Hematopoietic multipotent progenitor cell treated with erythropoietin and hydrocortisone succinate and interleukin-3 and kit ligand, for 17 days (in vitro differentiated cells): ENCODE measurements at places on chromosomes 3 and 15.

- no peak for DNase-seq
These were observed 28.7 kb downstream of the SH3BP5 start for GRCh38 chr3:15303728-15304127.

- DNase-seq, result no peak
These were observed 116.6 kb downstream of the TRIM42 start for GRCh38 chr3:140794507-140794906.

DNA sequence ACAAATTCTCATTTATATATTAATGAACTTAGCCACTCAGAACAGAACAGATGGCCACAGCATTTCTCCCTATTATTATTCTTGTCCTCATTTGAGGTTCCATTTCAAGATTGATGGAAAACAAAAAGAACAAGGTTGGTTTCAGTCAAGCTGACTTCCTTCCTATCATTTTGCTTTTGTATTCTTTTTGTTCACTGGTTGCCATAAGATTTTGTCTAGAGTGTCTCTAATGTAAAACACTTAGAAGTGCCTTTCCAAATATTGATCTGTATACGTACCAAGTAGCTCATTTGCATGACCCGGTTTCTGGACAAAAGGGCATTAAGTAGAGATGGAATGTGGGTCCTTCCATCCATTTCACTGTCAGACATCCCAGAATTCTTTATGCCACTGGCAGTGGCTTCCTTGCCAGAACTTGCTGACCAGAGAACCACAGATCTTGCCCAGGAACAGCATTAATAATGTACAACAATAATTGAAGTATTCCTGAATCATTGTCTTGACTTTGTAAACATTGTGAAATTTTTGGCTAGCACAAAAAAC lies 63.8 kb downstream of the PEX5L start:
- DNase-seq, result no peak

- DNase-seq, result no peak
These were observed 380.3 kb upstream of the ATP10A start for GRCh38 chr15:26243382-26243781.

DNA sequence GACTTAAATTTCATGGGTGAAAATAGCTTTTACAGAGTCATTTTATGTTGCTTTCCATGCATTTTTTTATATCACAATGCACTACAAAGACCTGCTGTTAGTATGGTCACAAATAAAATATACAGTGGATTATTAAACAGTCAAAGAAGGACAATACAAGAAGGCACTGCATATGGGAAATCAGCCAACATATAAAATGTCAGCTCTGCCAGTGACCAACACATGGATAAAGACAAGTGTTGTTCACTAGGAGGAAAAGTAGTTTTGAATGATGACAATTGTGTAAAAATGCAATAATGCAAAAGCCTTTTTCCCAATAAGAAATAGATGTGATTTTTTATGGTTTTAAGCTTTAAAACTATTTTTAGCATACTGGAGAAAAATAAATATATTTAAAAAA lies 425.3 kb upstream of the CBLB start:
- DNase-seq, result no peak

DNA sequence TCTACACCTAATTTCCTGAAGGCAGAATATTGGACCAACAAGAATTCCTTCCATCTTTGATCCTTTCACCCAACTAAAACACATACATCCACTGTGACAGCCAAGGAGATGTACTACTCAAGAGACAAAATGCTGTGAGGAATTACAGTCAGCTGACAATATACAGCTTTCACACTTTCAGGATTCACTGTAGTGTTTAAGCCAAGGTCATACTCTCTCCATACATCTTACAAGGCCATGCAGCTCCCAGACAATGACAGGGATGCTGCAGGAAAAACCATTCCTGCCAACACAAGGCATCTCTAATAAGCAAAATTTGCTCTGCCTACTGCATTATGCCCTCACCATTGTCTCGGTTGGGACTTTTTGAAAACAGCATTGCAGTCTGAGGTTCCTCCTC lies 170.7 kb downstream of the TBC1D5 start:
- no peak for DNase-seq

DNA sequence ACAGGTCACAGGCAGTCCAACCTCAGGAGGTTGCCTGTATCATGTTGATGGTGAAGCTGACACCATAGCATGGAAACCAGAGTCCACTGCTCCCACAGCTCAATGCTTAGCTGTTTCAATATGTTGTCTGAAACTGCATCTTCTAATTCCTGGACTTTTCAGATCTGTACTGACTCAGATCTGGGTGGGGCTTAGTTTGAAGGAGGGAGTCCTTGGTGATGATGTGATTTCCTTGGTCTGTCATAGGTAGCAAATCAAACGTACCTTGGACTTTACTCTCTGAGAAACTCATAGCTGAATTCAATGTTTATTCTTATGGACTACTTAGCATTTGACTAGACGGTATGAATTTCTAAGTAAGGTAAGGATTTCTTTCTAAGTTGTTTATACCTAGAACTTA lies at the start of gene HHLA2:
Gene HHLA2, plus strand, starts transcription at position 310 of the 400 bp plus-strand sequence. CDS start 55,266 bp downstream, outside the sequence.
- DNase-seq, result no peak

DNA sequence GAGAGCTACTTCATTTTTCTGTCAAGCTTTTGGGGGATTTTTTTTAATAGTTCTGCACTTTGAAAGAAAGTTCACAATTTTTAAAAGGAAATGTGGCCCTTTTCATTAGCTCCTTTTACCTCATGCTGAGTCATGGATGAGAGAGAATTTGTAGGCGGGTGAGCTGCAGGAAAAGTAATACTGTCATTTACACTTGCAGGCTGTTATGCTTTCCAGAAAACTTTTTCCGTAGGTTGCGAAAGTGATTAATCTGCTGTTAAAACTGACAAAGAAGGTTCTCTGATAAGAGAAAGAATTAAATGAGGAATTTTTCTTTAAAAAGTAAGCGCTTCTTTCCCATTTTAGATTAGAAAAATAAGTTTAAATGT lies 430.2 kb downstream of the LPP start:
- DNase-seq, result no peak

- no peak for DNase-seq
These were observed 77.8 kb downstream of the NBEAL2 start for GRCh38 chr3:47057212-47057671.

DNA sequence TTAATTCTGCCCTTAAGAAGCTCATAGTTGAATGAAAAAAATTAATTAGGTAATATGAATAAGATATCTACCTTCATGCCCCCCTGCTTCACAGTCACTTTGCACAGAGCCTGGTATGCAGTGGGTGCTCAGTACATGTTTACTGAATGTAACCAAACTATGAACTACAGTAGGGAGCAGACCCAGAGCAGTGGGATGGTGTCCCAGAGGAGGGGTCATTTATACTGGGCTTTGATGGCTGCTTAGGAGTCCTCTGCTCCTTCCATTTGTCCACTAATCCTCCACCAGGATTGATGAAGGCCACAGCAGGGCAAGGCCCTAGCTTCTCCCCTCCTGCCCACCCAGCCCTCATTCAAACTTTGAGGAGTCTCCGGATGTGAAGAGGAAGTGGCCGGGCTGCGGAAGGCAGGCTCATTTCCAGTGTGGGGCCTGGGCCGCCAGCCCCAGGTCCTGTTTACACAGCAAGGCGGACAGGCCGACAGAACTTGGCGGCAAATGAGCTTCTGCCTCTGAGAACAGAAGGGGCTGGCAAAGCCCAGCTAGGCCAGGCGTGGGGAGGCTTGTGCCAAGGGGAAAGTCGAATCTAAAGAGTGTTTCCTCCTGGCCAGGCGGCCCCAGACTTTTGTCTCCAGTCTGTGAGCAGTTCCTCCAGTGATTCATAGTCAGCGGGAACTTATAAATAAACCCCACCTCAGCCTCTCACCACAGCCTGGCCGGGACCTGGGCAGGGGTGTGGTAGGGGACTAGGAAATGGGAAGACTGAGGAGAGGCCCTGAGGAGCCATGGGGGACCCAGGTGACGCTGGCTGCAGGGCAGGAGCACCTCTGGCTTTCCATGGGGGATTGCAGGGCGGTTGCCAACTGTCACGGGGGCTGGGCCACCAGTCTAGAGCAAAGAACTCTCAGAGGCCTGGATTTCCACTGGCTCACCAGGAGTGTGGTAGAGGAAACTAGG lies 51.6 kb upstream of the LCTL start:
- no peak for DNase-seq

- DNase-seq, result no peak
These were observed 1448.4 kb upstream of the ALCAM start for GRCh38 chr3:103918336-103918735.

DNA sequence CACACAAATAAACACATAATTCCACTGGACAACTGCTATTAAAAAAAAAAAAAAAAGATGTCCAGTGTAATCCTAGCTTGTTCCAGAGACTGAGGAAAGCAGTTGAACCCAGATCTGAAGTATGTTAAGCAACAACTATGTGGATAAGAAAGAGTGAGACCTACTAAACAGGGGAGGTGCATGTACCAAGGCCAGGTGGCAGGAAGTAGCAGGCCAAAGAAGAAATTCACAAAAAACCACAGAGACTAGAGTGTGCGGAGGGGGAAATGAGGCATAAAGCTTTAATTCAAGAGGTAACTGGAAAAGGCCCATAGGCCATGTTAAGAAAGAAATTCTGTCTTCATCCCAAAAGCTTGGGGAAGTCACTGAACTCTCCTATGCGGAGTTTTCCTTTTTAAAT lies 490.0 kb downstream of the NAALADL2 start:
- DNase-seq, result no peak

GRCh38 chr3:10317961-10318350 lies 3.0 kb downstream of the SEC13 start:
- no peak for DNase-seq

DNA sequence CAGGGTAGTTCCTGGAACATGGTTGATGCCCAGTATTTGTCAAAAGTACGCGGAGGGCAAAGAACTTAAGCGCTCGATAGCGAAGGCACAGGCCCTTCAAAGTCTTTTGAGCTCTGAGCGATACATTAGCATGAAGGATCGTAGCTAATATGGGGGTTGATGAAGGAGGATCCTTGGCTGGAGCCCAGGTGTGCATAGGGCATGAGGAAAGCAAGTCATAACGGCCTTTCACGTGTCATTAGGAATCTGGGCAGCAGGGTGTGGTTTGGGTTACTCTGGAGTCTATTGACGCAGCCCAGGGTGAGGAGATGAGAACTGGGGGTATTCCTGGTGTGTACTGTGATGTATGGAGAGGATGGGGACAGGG lies 31.7 kb downstream of the SPINK8 start:
- DNase-seq, result no peak
